ENCODE measurements at places on chromosomes 11 and 22. TPM values are rescaled to one million over a fixed set of nuclear protein-coding genes. Genes with fewer than 3 reads are reported as not detected.

The BCO2 gene
- 0.10 TPM for total RNA-seq

The DDX10 gene
- 19.7 TPM for total RNA-seq

The SIDT2 gene
- 3.1 TPM for total RNA-seq

The IL17REL gene
- total RNA-seq: not detected

The SPON1 gene
- total RNA-seq: 0.29 TPM

The SNX32 gene
- total RNA-seq: not detected

All from A172 (cell line).